Stimulated activated CD8-positive, alpha-beta memory T cell treated with anti-CD3 and anti-CD28 coated beads, Interleukin-15, amount 100 ng/mL, for 4 hours (primary cell): ENCODE measurements at places on chromosomes 7 and 10.

GRCh38 chr7:128989961-128990360 is 52.2 kb downstream of the IRF5 start:
- DNase-seq: no peak

DNA sequence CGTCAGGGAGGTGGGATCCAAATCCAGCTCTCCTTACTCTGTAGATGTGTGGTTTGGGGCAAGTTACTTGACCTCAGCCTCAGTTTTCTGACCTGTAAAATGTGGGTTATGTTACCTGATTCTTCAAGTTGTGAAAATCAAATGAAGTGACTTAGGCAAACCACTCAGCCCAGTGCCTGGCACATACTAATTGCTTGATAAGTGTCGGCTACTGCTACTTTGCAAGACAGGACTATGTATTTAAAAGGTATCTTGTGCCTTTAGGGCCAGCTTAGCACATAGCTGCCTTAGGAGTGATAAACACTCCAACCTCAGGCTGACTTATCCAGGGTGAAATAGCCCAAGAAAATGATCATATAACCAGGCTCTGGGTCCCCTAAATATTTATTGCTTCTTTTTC is 42.9 kb downstream of the GOLGA7B start:
- DNase-seq: no peak

DNA sequence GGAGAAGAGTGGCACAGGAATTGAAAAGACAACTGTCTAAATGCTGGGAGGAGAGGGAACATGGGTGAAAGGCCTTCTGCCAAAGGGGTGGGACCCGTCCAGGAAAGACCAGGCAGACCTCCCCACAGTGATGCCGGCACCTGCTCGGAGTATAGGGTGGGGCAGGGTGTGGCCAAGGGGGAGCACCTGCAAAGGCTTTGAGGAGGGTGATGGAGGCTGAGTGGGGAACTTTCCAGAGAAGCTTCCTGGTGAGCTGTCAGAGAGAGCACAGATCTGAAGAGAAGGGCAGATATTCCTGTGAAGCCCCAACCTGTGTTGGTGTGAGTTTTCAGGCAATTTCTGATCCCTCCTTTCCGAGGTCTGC is 263.4 kb upstream of the GRB10 start:
- no peak for DNase-seq

- DNase-seq: no peak
Measured at GRCh38 chr7:158027646-158028045, 560.0 kb downstream of the PTPRN2 start.

- DNase-seq: no peak
Measured at GRCh38 chr7:110105840-110106239, 985.1 kb upstream of the LRRN3 start.

GRCh38 chr7:107100824-107101223 is 56.3 kb downstream of the PRKAR2B start:
- no peak for DNase-seq

DNA sequence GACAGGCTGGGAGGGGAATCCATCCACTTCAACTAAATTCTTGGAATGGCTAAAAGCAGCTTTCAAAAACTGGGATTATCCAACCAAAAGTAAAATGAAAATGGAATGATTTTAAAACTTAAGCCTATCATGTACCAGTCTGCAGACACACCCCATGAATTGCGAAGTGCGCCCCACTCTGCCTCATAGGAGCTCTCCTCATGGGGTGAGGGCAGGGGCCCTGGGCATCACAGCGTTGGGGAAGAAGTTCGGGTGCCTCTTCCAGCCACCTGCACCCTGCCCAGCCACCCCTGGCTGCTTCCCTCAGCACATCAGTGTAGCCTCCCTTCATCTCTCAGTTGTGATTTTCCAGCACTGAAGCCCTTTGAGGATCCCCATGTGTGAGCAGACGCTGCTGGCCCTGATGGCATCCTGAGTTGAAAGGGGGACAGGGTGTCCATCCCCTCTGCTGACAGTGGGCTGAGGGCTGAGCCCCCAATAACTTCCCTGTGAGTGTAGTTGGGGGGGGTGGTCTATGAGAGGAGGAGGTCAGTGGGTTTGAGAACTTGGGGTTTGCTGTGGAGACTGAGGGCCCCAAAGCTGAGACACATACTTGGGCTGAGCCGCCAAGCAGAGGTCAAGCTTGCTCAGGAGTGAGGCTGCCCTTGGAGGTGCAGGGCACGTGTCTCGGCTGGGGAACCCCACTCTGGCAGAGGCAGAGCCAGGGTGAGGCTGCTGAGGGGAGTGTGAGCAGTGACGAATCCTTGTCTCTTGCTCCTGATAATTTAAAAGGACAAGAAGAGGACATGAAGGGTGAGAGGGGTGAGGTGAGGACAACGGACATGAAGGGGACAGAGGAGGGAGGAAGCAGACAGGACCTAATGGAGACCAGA is 542.1 kb downstream of the TCERG1L start:
- DNase-seq: no peak

- no peak for DNase-seq
Measured at GRCh38 chr7:30671793-30672465, 10.3 kb downstream of the CRHR2 start.

GRCh38 chr7:99560834-99561736 is 2.6 kb downstream of the ZNF655 start:
- no peak for DNase-seq

DNA sequence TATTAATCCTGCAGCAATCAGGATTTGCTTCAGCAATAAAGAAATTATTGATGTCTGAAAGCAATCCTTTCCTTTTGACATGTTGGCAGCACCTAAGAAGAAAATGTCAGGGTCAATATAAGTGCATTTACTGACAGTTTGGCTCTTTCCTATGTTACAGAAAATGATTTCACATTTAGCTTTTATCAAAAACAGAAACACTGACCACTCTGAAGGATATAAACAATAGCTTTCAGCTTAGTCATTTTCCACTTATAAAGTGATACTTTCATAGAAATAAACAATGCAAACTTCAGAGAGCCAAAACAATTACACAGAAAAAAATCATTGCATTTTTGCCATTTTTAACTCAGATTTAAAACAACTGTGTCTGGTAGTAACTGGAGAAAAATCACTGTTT is 325.6 kb upstream of the KAT6B start:
- no peak for DNase-seq

DNA sequence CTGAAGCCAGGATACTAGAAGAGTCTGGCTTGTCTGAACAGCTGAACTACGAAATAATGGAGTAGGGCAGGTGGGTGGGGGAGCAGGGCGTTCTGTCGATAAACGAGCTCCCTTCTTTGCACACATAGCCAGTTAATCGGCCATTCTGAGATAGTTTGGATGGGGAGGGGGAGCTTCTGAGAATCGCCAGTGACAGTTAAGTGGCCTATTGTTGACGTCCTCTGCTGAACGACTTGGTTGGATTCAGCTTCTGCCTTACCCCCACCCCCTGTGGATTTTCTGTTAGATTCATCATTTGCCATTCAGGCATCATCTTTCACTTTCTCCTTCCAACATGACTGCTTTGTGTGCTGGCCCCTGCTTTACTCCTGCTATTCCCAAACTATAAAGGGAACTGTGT is 520 bp downstream of the CPA5 start:
- no peak for DNase-seq

- DNase-seq: no peak
Measured at GRCh38 chr10:52818019-52818418, 45.4 kb upstream of the MBL2 start.

GRCh38 chr10:124696446-124697392 is 47.5 kb downstream of the FAM53B start:
- DNase-seq: no peak

GRCh38 chr7:129412501-129412900 is 21.7 kb upstream of the STRIP2 start:
- DNase-seq: no peak

GRCh38 chr7:17466216-17466615 is 167.8 kb downstream of the AHR start:
- no peak for DNase-seq

- DNase-seq: no peak
Measured at GRCh38 chr10:117830787-117831212, 215.9 kb downstream of the RAB11FIP2 start.

GRCh38 chr7:75818472-75818871 is 4.9 kb upstream of the CCL24 start:
- DNase-seq: no peak

DNA sequence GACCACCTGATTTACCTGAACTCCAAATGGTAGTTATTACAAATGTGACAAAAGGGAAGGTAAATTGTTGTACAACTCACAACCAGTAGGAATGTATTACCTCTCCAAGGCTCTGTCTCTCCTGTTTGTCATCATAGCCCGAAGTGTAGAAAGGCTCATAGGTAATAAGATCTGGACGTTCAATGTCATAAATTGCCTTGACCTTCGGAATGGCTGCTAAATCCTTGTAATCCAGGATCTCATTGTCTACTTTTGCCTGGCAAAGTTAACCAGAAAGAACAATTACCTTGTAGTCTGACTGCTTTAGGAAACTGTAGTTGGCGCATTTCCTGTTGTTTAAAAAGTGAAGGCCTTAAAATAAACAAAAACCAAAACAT is 68.6 kb upstream of the AFAP1L2 start:
- DNase-seq: no peak

DNA sequence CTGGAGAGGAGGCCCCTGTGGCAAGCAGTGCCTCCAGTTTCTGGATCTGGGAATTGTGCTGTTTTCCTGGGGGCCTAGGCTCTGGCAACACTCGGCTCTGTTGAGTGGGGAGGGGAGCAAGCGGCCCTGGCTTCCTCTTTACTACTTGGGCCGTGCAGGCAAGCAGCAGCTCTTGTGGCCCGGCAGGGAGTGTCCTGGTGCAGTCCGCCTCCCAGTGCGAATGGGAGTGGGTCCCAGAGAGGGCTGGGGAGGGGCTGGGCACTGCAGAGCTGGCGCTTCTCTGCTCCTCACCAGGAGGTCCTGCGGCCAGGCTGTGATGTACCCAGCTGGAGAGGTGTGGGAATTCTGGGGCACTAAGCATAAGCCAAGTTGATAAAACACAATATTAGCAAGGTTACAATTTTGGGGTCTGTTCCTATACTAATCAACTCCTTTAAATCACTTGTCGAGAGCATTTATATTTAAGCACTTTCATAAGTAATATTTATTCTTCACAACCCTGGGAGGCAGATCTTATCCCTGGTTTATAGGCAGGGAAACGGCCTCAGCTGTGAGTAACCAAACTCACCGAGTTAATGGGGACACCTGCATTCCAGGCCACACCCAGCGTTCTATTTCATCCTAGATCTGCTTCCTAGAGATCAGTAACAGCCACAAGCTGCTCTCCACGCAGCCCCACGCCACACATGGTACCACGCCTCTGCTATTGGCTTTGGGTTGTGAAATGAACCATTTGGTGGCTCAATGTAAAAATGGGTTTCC is 183.4 kb upstream of the PLXNA4 start:
- DNase-seq: no peak

DNA sequence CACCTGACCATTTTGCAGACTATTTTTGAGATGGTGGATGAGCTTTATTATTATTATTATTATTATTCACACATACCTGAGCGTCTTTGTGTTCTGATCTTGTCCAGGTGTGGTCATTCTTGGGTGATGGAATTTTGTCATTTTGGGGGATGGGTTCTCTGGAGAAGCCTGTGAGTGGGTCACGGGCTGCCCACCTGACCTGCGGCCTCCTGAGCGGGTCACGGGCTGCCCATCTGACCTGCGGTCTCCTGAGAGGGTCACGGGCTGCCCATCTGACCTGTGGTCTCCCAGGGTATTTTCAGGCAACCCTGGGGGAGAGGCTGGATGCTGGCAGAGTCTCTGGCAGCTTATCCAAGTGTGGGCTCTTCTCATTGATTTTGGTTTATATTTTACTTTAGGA is 7.3 kb downstream of the SCART1 start:
- no peak for DNase-seq

GRCh38 chr10:70775679-70776454 is 9.3 kb downstream of the TBATA start:
- DNase-seq: no peak

DNA sequence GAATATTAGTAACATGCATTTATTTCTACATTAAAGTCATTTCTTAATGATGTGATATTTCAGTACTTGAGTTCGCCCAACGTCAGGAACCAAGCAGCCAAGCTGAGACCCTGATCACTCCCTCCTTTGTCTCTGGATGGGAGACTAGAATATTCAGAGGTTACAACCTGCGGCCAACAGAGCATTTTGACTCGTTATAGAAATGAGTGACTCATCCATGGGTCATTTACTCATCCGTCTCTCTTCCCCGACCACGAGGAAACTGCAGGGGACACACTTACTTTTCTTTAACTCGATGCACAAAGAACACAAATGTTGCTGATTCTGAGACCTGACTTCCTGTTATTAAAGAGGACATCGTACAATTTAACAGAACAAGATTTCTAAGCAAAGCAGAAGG is 343.3 kb downstream of the FRMD4A start:
- DNase-seq: no peak

- DNase-seq: no peak
Measured at GRCh38 chr7:139948167-139948566, 114.6 kb downstream of the PARP12 start.

DNA sequence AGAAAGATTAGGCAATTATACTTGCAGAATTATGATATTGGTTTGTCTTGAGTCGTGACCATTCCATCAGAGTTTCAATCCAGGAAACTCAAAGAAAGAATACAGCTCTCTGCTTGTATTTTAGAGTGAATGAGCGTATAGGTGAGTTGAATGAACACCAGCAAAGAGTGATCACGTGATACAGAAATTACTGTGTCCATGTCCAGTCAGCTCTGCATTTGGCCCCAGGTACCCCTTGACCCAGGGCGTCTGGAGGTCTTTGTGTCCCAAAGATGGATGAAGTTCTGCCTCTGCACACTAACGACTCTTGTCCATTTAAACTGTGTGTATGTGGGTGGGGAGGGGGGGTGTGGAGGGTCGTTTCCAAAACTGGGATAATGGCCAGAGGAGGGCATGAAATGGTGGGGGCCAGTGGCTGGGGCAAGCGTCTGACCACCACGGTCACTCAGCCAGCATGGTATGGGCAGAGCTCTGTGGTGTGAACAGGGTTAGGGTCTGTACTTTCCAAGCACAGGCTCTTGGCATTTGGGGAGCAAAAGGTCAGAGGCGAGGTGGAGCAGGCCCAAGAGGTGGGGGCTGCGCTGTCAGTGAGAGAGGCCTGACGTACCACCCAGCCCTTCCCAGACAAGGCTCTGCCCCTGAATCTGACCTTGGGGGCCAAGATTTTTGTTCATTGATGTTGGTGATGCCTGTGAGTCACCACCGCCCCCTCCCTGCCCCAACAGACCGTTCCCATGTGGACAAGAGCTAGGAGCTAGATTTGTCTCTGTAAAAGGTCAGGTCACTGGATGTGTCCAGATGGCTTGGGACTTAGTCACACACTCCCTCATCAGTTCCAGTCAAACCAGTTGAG is 1.4 kb downstream of the PTPRE start:
- no peak for DNase-seq

DNA sequence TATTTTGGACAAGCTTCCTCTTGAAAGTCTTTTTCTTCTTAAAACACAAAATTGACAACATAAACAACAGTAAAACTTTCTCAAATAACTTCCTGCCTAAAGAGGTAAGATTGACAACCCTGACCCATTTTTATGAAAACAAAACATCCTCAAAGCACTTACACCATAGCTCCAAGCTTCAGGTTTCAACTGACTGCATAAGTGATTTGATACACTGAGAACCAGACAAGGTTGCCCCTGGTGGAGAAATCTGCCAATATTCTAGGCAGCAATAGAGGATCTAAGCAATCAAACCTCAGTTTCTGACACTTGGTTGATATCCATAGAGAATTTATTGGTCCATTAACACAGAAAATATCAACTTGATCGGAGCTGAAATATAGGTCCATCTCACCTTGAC is 147.8 kb downstream of the ELAPOR2 start:
- DNase-seq: no peak

GRCh38 chr7:121853307-121853706 is 19.7 kb upstream of the PTPRZ1 start:
- DNase-seq: no peak

- DNase-seq: no peak
Measured at GRCh38 chr10:35448687-35449662, 112.7 kb downstream of the CCNY start.
